Mononuclear cell (primary cell): ENCODE measurements at places on chromosomes 2 and 18. TPM values are rescaled to one million over a fixed set of nuclear protein-coding genes. Genes with fewer than 3 reads are reported as not detected.

Gene SCN9A
- 0.63 TPM for total RNA-seq

Gene ERBB4
- not detected for total RNA-seq

Gene IL36A
- not detected for total RNA-seq

Gene MAPRE3
- total RNA-seq: 0.42 TPM

Gene ANKRD53
- total RNA-seq: 0.10 TPM

Gene TTC21B
- 58.7 TPM for total RNA-seq

Gene MYO5B
- under 0.01 TPM for total RNA-seq
